H4 (cell line): ENCODE measurements at places on chromosomes 1 and 21.

GRCh38 chr1:247448107-247448791, 9.7 kb downstream of the OR2B11 start:
- peak; percentile 21 for DNase-seq

- no peak for DNase-seq
Measured at GRCh38 chr1:168134642-168135041, 2.1 kb downstream of the GPR161 start.

- no peak for DNase-seq
Measured at GRCh38 chr1:182615468-182616129, 11.4 kb upstream of the RGS16 start.

- no peak for DNase-seq
Measured at GRCh38 chr1:183724350-183725042, 71.4 kb upstream of the APOBEC4 start.

DNA sequence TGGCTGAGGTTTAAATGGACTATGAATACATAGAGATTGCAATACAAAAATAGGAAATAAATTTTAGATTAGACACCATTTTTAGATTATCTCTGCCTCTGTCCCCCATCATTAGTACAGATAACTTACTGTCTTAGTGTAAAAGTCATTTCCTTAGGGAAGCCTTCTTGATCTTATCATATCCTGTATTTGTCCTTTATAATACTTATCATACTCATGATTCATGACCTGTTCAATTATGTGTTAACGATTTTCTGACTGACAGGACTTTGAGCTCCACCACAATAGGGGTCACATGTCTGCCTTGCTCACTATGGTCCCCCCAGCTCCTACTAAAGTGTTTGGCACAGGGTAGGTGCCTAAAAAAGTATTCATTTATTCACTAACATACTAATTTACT, 14.6 kb downstream of the TEX38 start:
- DNase-seq = no peak

DNA sequence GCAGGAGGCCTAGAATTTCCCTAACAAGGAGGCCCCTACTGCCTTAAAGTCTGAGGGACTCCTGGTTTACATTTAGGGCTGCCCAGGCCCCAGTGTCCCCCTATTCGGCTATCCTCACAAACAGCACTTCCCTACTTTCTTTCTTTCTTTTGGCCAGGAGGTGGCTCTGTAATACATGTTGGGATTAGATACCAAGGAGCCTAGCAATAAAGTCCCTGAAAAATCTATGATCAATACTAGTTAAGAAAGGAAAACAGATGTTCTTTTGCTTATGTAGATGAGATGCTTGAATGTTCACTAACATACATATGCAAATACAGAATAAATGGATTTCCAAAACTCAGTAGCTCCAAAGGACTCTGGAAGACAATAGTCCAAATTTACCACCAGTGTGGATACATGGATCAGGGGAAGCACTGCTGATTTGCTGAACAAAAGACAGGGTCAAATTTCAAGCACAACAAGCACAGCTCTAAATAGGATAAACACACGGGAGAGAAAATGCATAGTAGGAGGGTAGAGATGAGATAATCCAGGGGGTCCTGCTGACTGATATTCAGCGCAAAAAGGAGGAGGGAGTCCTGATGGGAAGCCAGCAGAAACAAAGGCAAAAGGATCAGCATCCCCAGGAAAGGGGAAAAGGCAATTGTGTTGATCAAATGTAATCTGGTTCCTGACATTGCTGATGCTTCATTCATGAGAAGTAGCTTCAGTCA, 240.0 kb downstream of the NUF2 start:
- DNase-seq = no peak

- no peak for DNase-seq
Measured at GRCh38 chr21:41827951-41828883, 50.9 kb downstream of the PRDM15 start.

DNA sequence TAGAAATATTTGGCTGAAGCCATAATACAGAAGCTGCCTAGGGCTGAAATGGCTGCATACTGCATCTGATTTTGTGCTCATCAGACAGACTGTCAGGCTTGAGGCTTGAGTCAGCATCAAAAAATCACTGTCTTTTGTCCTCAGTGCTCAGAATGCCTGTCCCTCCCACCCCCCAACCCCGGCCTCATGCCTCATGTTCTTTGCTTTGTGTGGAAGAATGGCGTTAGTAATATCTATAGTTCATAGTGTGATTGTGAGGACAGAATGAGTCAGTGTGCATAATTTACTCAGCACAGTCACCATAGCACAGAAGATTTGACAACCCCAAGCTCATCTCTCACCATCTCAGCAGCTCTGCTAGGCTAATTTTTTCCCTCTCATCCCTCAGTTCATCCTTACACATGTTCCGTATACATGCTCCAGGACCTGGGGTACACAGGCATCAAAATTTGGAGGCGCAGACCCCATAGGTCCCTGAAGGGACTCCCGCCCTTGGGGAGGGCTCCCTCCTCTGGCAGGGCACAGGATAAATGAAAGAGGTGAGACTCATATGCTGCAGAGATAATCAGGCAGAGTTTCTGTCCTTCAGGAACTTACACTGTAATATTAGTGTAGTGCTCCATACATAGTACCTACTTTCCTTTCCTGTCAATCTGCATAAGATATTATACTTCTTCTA, 159.1 kb upstream of the C8B start:
- no peak for DNase-seq

DNA sequence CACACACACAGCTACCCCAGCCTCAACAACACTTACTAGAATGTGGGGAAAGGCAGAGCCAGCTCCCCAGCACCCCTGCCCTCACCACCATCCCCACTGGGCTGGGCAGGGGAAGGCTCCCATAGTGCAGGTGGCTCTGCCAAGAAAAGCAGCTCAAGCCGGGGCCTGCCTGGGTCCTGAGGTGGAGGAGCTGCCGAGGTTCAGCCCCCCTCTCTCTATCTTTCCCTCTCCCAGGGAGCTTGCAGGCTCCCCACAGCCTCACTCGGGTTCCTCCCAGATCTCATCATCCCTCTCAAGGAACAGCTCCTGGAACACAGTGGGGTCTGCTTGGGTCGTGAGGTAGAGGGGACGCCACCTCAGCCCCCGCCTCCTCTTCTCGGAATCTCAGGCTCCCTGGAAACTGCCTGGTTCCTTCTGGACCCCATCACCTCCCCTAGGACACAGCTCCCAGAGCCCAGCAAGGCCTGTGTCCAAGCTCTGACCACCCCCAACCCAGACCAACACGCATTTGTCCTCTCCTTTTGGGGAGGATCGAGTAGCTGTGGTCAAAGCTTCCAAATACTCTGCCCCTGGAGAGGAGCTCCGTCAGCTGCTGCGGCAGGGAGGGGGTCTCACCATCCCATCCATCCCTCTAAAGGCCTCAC, 704 bp downstream of the S100A16 start:
- DNase-seq = no peak

- no peak for DNase-seq
Measured at GRCh38 chr1:238501290-238501689, 610.6 kb upstream of the ZP4 start.

- peak; percentile 98 for DNase-seq
Measured at GRCh38 chr21:21200103-21200938, 202.1 kb downstream of the NCAM2 start.

- DNase-seq = no peak
Measured at GRCh38 chr1:234902774-234903547, 225.7 kb downstream of the TOMM20 start.

DNA sequence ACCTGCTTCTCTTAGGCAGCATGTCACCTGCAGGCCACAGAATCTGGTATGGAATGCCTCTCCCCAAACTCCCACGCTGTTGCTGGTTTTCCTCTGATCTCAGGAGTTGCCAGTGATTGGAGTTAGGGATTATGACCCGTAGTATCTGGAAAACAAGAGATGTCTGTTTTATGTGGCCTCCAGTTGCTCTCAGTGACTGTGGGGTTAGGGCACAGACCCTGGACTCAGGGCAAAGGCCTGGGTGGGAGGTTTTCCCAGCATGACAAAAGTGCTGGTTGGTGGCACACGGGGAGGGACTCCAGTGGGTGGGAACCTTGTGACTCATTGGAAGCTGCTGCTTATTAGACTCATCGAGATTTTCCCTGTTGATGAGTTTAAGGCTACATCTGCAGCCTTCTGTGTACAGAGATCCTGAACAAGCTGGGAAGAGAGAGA, at the start of gene NR1I3:
Gene NR1I3 (minus strand): TSS at position 165 of the 435 bp plus-strand sequence. CDS start 1,638 bp downstream, outside the sequence.
- no peak for DNase-seq

GRCh38 chr1:169193191-169193850, 86.8 kb downstream of the ATP1B1 start:
- DNase-seq = no peak

GRCh38 chr1:154404511-154404931, 622 bp upstream of the IL6R start:
- no peak for DNase-seq

DNA sequence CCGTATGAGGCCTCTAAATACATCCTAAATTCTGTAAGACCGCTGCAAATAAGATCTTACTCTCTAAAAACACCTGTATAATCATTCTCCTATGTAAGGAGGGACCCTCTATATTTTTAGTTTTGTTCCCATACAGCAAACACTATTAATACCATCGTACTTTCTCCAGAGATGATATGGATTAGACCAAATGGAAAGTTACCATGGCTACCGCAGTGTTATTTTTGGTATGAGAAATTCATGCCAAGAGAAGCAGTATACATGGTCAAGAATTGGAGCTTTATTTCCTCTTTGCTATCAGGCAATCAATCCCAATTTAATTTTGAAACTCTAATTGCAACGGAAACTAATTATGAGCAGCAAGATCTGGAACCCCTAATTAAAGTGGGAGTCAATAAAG, 70.0 kb downstream of the BCAR3 start:
- no peak for DNase-seq

DNA sequence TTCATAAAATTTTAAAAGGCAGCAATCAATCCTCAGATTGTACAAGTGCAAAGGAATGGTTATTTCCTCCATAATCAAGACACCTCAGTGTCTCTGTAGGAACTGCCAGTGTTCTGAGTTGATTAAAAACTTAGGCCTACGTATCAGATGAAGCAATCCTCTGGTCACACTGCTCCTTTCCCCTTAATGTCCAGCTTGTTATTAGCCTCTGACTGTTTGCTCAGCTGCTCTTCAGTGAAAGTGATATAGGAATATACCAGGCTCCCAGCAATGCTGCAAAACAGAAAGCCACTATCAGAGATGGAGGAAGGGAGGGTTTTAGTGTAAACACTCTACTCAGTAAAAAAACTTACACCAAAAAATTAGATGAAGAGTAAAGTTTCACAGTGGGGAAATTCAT, 49.8 kb downstream of the SLC35D1 start:
- DNase-seq = no peak

DNA sequence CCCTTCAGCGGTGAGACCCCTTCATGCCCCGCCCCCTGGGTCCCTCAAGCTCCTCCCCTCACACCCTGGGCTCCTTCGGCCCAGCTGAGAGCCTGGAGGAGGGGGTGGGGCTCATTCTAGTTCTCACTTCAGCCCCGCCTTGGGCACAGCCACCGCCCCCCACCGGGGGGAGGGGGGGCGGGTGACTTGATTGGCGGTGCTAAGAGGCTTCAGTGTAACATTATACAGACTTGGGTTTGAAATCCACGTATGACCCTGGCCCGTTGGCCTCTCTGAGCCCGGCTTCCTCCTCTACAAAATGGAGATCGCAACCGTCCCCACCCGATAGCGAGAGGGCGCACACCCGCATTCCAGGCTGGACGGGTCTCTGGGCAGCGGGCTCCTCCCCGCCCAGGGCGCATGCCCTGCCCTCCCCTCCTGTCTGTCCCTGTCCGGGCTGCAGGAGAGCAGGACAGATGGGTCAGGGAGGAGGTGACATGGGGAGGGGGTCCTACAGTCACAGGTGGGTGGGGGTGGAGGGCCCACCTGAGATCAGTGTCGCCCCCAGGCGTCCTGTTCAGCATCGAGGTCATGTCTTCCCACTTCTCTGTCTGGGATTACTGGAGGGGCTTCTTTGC, 5.1 kb downstream of the CLCNKB start:
- no peak for DNase-seq

- DNase-seq = no peak
Measured at GRCh38 chr1:2609319-2610035, 22.9 kb downstream of the PRXL2B start.

DNA sequence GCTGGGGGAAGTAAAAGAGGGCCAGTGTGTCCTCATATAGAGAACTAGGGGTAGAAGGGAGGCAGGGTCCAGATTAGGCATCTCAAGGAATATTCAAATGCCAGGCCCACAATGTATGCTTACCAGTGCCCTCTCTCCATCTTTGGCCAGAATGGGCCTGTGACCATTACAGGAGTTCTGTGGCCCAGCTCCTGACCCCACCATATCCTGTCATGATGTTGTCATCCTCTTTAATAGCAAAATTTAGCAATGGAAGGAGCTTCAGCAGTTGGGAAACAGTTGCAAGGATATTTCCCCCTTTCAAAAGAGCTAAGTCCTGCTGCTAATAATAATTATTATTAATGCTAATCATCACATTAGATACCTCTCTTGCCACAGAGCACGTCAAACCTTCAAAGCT, 49.3 kb upstream of the JUN start:
- DNase-seq = no peak

GRCh38 chr1:192261476-192261875, 55.3 kb upstream of the RGS21 start:
- no peak for DNase-seq

GRCh38 chr1:207849646-207850045, 61.3 kb downstream of the CD34 start:
- no peak for DNase-seq

GRCh38 chr21:44918581-44919033, 2.1 kb downstream of the ITGB2 start:
- no peak for DNase-seq

DNA sequence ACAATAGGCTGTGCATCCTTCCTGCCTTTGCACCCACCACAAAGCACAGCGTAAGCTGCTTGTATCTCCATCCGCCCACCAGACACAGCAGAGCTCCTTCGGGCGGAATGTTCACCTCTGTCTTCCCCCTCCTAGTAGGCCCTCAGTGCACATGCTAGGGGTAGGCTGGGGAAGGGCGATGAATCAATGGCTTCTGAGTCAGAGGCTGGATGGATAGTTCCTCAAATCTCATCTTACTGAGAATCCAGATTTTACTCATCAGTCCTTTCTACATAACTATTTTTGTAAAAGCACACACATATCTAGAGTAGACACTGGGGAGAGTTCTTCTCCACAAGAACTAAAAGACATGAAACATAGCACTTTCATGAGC, 73.8 kb downstream of the BCAR3 start:
- DNase-seq = no peak

DNA sequence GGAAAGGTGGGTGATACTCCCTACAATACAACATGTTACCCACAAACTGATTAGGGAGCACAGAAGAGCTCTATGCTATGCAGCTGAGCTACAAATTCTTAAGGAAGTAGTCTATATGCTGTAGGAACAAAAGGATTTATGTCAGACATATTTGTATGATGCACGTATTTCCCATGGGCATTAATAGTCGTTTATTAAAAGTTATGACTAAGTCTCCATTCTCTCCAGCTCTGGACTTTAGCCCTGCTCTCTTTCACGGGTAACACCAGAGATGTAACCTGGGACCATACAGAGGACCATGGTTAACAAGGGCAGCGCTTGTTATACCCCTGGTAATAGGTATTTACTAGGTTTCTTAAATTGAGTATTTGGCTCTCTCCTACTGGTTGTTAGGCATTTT, 168.2 kb upstream of the C1orf105 start:
- DNase-seq = no peak
